Right renal pelvis (tissue), 4 donors: ENCODE measurements at places on chromosomes 7 and 10. TPM values are rescaled to one million over a fixed set of nuclear protein-coding genes. Genes with fewer than 3 reads are reported as not detected.
A peak's percentile ranks its signal among the peaks of the same experiment; 100 is the strongest.

CYP26A1 gene
- polyA plus RNA-seq = 0.17 TPM

SNCG gene
- 33.6 TPM for polyA plus RNA-seq

MMP21 gene
- 0.35 TPM for polyA plus RNA-seq

TRIM50 gene
- polyA plus RNA-seq = 0.21 TPM

DNA sequence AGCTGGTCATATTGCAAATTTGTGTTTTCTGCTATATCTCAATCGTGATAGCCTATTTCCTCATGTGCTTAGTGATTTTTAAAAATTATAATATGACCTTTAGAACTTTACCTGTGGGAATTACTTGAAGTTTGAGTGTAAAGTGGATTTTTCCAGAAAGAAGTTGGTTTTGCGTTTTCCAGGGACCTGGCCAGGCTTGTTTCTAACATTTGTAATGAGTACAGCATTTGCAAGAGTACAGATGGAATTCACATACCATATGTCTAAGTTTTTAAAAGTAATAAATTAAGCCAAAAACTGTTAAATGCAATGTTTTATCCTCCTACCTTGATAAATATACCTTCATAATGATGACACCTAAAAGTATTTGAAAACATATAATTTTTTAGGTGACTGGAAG lies 443.2 kb downstream of the REEP3 start:
- no peak for DNase-seq

GRCh38 chr7:50513166-50513871 lies 51.9 kb downstream of the DDC start:
- DNase-seq = no peak

DNA sequence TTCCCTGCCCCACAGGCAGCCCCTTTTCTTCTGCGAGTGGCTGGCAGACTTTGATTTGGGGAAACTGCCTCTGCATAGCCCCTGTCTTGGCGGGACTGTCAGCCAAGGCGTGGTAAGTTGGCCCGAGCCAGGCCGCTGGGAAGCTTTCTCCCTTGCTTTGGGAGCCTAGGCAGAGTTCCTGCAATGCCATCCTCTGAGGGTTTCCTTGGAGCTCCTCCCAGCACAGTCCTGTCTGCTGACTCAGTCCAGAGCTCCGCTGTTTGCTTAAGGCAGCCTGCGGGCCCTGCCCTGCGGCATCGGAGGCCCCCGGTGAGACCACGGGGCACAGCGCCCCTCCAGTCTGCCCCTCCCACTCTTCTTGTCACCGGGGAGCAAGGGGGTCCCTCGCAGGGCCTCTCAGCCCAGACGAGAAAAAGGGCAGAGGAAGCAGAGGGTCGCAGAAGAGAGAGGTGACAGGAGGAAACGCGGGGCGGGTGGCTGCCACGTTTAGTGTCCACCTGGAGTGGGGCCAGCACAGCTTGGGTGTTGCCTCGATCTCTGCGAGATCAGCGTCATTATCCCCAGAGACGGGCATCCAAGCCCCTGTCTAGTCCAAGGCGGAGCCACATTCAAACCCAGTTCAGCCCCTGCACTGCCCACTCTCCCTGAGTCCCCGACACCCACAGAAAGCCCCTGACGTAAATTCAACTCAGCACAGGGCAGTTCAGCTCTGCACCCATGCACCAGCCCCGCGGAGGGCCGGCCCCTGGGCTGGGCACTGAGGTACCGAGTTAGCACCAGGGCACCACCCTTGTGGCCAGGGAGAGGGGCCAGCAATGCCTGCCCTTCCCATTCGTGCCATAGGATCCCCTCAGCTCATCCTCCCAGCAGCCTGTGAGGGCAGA lies 59.0 kb upstream of the CHST15 start:
- no peak for DNase-seq

GRCh38 chr7:77467408-77467807 lies 51.3 kb upstream of the GSAP start:
- DNase-seq = no peak

GRCh38 chr7:92723943-92724342 lies 112.4 kb downstream of the CDK6 start:
- no peak for DNase-seq

- DNase-seq = no peak
Observed at GRCh38 chr10:97034301-97034700, 151.5 kb downstream of the SLIT1 start.

DNA sequence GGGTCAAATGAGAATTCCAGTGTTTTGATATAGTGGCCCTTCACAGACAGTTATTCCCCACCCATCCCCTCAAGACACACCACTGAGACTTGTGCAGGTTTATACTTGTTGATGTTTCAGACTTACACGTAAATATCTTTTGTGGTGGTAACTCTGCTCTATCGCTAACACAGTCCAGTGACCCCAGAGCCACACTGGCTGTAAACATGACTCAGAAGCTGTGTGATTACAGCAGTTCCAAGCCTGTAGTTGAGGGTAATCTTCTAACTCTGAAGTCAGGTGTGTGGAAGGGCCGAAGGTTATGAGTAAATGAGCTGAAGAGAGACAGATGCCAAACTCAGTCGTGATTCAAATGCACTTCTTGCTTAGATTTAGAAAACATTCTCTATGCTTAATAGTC lies 19.4 kb downstream of the NOBOX start:
- DNase-seq = no peak

DNA sequence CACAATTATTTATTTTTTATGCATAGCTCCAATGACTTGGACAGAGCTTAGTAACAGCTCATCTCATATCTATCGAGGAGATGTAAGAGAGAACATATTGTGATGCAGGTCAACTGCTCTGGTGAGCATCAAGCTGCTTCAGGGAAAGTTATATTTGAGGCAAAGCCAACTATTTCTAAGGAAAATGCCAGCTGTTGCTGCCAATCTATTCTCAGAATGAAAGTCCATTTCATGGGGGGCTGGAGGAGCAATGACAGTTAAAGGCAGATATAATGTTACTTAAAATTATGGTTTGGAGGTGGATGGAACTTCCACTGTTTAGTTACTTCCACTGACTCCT lies 424.8 kb downstream of the KIF20B start:
- DNase-seq = no peak

DNA sequence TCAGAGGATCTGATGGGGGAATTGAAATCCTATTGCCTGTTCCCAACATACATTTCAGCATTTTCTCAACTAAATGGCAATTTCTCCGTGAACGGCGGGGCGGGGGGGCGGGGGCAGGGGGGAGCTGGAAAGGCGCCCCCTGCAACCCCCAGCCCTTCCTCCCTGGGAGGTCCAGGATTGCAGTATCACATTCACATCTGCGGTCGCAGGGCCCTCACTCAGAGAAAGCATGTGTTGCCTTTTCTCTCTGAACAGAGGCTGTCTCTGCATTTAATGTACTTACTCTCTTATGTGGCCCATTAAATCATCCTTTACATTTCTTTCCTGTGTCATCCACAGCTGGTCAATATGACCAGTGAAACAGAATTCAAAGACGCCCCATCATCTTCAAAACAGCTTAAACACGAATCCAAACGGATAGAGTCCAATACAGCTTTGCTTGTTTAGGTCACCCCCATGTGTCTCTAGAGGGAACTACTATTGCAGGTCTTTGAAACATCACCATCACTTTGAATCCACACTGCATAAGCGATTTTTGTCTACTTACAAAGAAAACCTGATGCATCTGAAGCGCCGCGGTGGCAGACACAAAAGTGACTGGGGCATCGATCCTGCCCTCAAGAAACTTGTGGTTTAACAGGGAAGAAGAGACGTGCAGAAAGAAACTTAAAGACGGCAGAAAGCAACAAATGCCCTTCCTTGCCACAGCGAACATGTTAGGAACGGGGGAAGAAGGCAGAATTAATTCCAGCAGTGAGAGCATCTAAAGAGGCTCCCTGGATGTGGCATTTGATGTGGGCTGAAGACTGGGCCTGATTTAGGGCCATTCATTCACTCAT lies 17.0 kb upstream of the ECHDC3 start:
- DNase-seq = peak; percentile 41

DNA sequence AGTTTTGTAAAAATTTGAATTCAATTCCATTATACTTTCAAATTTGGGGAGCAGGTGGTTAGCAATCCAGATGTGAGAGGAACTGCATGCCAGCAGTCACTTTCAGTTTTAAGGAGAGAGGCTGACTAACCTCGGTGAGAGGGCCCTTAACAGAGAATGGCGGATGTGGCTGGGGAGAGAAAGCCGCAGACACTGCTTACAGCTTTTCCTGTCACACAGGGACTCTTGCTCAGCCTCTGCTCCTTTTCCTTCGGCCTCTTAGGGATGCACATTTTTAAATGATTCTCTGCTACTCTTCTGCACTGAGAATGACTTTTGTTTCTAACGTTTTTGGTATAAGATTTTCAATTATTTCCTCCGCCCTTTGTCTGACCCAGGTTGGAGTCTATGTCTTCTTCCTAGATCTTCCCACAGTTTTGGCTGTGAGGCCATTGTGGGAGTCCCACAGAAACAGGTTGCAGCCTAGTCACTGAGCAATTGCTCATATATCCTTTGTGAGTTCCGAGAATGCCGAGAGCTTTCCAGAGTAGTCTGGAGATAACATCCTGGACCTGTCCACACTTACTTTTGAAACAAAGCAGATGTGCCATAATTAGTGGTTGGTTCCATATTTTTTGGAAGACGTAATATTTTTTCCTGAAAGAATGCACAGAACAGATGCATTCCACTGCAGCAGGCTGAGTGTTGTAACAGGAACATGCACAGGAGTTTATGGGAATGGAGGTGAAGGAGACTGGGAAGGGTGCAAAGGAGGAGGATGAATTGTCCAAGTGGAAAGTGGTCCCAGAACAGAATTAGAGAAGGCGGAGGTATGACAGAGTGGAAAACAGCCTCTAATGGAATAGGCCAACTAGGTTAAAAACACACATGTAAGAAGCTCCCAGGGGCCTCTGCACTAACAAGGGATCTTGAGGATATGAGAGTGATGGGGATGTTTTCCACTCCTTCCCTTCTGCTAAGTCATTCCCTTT lies 168.0 kb upstream of the ZNF32 start:
- DNase-seq = no peak

DNA sequence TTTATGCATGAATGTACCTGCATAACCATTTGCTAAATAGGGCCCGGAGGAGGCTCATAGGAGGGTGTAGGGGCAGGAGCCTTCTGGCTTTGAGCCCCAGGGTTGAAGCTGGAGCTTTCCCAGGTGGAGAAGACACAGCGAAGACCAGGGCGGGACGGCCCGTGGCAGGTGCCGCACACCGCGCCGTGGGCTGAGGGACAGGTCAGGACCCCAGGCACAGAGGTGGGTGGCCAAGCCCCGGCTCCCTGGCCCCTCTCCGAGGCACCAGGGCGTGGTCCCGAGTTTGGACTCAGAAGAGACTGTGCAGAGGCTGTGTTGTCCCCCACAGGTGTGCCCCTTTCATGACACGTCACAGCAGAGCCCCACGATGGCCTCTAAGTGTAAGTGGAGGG lies 56.5 kb downstream of the PWWP2B start:
- no peak for DNase-seq

GRCh38 chr7:107471292-107472070 lies 1.6 kb downstream of the GPR22 start:
- DNase-seq = no peak

- no peak for DNase-seq
Observed at GRCh38 chr10:119497243-119497642, 45.3 kb downstream of the RGS10 start.

DNA sequence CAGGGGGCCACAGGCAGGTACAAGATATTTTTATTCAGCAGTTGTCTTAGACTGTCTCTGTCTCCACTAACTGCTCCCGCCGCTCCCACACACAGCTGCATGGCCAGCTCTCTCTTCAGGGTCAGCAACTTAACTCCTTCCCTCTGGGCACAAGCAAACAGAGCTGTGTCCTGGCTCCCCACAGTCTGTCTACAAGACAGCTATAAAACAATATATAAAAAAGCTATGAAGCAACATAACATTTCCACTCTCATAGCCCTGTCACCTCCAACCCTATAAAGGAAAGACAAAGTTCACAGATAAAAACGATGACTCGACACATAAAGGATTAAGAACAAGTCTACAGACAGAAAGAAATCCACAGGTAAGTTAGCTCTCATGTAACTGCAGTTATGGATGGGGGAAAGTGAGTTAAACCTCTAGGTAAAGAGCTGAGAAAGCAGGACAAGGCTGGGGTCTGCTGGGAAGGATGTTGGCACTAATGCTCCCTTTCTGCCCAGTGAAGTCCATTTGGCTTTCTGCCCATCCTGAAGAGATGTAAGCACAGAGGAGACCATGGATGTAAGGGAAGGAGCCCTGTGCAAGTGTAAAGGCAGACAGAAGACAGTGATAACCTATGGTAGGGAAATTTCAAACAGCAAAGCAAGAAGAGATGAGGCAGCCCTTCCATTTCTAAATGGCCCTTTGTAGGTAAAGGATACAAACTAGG lies 27.0 kb downstream of the RAPGEF5 start:
- DNase-seq = no peak

DNA sequence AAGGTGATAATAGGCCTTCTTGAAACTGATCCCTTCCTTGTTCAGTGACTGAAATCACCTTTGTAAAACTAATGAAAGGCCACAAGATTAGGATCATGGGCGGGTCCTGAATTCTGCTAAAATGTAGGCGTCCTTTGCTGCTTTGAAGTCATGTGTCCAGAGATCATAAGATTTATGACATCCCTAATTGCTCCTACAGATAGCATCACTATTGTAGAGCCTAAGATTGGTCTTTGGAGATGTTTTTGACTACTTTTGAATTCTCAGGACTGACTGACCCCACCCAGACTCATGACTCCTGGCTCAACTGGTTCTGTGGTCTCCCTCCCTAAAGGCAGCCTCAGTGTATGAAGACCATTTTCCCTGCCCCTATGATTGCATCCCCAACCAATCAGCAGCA lies 322.6 kb upstream of the SEMA3D start:
- no peak for DNase-seq

DNA sequence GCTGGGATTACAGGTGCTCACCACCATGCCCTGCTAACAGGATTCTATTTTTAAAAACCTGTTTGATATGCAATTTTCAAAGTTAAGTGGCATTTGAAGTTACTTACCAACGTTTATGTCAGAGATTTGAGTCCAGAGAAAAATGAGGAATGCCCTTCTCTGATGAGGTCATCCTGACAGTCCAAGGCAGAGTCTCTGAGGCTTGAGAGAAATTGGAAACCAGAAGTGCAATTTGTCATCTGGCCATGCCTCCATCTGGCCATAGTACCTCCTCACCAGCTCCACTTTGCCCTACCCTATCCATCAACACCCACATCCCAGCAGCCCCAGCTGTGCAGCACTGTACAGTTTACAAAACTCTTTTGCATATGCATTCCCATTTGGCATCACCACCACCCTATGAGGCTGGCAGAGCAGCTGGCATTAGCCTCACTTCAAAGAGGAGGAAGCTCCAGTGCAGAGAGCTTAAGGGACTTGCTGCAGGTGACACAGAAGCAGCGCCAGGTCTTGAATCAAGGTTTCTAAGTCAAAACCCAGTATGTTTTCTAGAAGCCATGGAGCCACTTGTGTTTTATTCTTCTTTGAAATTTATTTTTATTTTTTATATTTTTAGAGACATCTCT lies 54.5 kb upstream of the PDZD8 start:
- no peak for DNase-seq
